GM12865 (cell line): ENCODE measurements at places on chromosomes 3 and 15.

- peak; percentile 26 for DNase-seq
Measured at GRCh38 chr3:83934192-83935021, 1024.4 kb upstream of the CADM2 start.

GRCh38 chr3:120839120-120839519 is 68.9 kb upstream of the STXBP5L start:
- DNase-seq = no peak

- DNase-seq = no peak
Measured at GRCh38 chr15:100863796-100864267, 15.8 kb upstream of the ALDH1A3 start.

- DNase-seq = no peak
Measured at GRCh38 chr3:1117843-1118473, 25.1 kb downstream of the CNTN6 start.

DNA sequence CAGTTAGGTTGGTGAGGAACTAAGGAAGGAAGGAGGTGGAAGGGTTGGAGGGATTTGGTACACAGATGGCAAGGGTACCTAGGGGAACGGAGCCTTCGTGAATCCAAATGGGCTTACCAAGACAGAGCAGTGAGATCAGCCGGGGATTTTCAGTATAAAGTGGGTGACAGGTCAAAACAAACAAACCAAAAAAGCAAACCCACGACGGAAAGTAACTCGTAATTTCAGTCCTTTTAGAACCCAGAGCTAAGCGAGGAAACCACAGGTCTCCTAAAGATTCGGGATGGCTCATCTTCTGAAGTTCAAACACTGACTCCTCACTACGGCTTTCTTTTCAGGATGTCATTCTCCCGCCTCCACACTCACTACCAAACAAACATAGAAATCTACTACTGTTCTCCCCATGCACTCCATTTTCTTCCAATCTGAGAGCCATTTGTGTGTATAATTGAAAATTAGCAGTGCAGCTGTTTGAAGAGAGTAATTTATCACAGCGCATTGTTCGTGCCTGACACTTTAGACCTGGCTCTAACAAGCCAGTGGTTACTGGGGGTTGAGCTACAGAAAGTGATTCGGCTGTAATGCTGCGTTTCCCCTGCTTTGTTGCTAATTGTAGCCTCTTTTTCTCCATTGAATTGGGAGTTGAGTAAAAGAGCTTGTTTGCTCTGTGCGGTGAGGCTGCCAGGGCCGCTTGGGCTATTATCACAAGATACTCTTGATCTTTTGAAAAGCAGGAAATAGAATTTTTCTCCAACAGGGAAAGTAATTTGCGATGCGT is 64.7 kb upstream of the CCDC39 start:
- no peak for DNase-seq

DNA sequence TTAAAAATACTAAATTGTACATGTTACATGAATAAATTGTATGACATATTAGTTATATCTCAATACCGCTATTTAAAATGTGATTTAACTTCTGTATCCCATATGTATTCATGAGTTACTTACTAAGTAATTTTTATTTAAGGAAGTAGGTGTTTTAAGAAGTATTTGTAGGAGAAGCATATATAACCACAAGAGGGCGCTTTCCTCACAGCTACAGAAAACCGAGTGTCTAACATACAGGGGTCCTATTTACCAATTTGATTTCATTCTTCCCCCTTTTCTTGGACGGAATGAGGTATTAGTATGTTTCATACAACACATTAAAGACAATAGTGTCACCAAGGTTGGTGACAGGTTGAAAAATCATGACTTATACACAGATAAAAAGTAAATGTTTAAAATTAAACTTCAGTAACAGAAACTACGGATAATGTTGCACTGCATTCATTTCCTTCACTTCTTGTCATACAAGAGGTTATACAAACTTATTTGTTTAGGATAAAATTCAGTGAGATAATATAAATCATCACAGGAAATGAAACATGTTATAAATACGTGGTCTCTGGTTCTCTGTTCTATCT is 253.6 kb downstream of the MAGI1 start:
- DNase-seq = peak; percentile 71

- peak; percentile 69 for DNase-seq
Measured at GRCh38 chr15:83559310-83559966, 94.5 kb upstream of the ADAMTSL3 start.

GRCh38 chr3:132457286-132457685 is 40.0 kb downstream of the DNAJC13 start:
- DNase-seq = no peak

DNA sequence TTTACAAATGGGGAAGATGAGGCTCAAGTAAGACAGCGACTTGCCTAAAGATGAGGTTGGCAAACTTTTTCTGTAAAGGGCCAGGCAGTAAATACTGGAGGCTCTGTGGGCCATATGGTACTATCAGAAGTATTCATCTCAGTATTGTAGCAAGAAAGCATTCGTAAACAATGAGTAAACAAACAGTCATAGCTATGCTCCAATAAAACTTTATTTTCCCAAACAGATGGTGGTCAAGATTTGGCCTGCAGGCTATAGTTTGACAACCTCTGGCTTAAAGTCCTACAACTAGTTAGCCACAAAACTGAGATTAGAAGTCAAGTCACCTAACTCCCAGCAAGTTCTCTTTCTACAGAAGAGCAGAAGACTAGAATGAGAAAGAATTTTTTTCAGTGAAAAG is 177.0 kb upstream of the NECTIN3 start:
- no peak for DNase-seq
